ENCODE measurements at places on chromosomes 6 and 20.
A peak's percentile ranks its signal among the peaks of the same experiment; 100 is the strongest.

DNA sequence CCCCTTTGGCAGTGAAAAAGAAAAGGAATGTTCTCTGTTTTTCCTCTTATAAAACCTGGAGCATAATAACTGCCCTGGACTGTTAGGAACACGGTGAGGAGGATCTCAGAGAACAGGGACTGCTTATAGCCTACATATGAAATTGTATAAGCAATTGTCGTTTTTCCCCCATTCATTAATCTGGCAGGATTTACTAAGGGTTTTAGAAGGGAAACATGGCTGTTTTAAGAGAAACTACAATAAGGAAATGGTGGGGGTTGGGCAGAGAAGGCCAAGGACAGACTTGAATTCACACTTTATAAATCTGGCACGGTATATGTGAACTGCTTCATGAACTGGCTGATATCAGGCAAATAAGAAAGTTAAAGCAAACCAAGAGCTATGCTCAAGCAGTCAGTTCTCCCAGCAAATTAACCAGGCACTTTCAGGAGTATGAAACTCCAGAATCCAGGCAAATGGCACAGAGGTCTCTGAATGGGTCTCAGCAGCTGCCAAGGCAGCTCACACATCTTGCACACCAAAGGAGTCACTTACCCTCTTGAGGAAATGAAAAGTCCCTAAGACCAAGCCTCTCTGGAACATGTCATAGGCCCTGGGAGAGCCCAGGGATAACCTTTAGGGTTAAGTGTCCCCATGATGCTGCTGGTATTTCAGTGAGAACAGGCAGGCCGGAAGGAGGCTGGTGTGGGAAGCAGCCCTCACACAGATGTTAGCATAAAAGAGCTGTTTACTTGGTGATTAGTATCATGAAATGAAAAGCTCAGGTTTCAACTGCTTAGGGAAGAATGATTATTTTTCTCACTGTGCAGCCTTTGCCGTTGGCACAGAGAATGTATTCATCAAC, 260.5 kb upstream of the MARCKS start:
- DNase-seq, result no peak

DNA sequence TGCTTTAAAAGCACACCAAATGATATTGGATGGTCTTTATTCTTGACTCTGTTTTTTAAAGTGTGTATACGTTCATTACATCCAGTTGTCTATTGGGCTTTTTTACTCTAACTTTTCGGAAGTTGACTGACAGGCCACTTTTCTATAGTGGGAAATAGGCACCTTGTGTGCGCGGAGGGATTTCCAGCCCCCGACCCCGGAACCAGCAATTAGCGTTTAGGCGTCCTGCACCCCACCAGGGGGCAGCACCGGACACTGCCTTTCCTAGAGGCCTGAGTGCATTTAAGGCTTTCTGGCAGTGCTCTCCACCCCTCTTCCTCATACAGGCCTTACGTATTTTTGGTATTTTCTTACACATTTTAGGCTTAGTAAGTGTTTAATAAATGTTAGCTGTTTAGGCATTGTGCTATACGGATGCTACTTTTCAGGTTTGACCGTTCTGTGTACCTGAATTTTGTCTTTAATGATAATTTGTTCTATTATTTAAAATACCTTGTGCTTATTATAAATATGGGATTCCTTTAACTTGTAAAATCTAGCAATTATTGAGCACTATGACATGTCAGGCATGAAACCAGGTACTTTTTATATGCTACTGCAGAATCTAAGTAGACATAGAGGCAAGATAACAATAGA, 231.8 kb downstream of the BCKDHB start:
- peak; percentile 46 for DNase-seq

DNA sequence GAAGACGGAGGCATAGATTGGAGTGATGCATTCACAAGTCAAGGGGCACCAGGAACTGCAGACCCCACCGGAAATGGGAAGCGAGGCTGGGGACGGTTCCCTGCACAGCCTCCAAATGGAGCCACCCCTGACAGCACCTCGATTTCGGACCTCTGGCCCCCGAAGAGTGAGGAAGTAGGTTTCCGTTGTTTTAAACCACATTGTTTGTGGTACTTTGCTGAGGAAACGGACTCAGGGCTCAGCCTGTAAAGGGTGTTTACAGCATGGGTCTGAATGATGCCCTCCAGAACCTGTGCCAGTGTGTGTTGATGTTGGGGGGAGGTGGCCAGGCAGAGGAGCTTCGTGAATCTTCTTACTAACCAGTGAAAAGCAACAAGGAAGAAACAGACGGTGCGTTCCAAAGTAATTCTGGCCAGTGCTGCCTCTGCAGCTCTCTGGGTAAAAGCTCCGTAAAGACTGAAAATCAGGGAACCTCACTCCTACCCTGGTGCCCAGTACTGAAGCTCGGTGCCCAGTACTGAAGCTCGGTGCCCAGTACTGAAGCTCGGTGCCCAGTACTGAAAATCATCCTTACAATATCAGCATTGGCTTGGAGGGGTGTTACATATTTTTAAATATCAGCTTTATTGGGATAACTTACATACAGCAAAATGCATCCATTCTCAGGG, 30.1 kb upstream of the CCR6 start:
- DNase-seq, result no peak

- no peak for DNase-seq
These were observed 930 bp downstream of the THBD start for GRCh38 chr20:23048283-23049200.

DNA sequence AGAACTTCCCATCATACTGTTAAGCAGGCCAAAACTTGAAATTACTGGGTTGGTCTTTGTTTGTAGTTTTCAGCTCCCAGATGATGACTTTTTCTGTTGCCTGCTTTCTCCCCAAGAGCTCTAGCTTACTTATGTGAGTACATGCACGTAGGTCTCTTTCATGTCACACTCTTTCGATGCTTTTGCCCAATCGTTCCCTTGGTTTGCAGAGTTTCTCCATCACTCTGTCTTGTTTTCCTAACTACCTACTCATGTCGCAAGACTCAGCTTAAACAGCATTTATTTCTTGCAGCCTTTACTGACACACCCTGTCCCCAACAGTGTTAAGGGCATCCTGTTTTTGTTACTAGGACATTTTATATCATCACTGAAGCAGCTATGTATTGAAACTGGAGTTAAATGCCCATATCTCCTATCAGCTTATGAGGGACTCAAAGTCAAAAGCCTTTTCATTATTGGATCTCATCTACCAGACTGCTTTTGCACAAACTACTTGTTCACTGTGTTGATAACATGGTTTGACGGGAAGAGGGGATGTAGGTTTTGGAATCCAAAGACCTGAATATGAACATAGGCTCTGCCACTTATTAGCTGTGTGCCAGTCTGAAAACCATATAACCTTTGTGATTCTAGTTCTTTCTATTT, 2.9 kb downstream of the ARG1 start:
- no peak for DNase-seq
